ENCODE measurements at places on chromosomes 7 and 10. TPM values are rescaled to one million over a fixed set of nuclear protein-coding genes. Genes with fewer than 3 reads are reported as not detected.
A peak's percentile ranks its signal among the peaks of the same experiment; 100 is the strongest.

DNA sequence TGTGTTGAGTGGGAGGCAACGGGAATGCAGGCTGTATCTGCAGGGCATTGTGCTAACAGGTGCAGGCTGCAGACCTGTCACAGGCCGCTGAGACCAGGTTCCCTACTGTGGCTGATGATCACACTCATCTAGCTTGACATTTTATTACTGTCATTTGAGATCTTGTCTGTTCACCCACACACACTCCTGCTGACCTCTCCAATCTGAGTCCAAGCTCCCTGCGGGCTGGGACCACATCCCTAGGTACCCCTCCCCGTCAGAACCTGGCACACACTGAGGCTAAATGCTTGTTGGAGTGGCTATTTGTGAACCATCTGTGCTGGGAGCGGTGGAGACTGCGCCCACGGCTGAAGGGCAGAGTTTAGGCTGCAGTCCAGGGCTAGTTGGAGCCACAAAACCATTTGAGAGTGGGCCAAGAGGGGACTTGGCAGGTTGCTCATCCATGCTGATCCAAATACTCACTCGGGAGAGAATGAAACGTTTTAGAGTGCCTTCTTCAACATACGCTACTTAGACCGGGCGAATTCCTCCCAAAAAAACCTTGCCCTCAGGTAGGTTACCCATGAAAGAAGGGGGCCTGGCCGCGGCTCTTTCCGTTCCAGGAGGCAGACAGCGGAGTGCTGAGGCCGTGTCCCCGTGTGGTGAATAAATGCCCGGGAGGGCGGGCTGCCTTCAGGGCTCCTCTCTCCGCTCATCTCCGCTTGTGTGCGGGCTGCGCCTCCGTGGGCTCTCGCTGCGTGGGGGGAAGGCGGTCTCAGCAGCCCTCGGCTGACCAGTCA lies 164.4 kb downstream of the RGS10 start:
- no peak overlapping the region for H3K27ac ChIP-seq
- H3K4me3 ChIP-seq: no peak overlapping the region
- no peaks in the 10 kb centered on the region for H3K27me3 ChIP-seq

DNA sequence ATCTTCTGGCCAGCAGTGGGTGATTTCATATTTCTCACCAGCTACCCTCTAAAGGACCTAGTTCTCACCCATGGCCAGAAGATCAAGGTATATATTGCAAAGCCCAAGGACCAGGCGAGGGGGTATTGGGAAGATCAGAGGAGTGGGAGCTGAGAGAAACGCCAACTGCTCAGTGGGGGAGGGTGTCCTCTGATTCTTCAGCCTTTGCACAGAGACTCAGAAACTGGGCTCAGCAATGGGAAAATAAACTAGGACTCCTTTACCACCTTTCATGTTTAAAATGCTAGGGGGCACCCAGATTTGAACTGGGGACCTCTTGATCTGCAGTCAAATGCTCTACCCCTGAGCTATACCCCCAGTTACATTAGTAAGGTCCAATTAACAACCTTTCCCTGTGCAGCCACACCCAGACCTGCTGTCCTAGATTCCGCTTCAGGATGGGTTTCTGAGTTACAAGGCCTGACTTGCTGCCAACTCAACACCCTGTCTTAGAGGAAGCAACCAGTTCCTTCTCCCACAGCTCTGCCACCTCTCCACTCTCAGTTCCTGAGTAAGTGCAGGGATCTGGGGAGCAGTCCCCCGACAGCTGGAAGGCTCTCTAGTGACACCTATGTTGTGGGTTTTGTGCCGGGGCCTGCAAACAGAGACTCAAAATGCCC lies 93.5 kb downstream of the ZNF783 start:
- no peak overlapping the region for H3K27ac ChIP-seq
- H3K27me3 ChIP-seq: no peaks in the 10 kb centered on the region
- peak overlapping the region; percentile 79 for H3K4me3 ChIP-seq
- H3K36me3 ChIP-seq: no peaks in the 10 kb centered on the region

DNA sequence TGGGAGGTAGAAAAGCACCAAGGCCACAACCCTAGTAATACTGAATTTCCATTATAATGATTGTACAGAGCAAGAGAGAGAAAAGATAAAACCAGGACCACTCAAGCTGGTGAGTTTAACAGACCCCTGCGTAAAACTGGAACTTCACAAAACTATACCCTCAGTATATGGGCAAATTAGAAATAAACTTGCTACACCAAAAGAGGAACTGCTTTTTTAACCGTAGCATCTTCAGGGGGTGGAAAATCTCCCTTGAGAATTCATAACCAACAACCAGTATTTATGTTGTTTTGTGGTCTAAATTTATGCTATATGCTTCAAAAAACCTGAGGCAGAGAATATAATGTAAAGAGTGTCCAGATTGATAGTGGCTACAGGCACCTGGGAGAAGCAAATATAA lies 171.2 kb downstream of the SGMS1 start:
- H3K4me3 ChIP-seq: no peak overlapping the region
- no peak for DNase-seq
- H3K27me3 ChIP-seq: no peaks in the 10 kb centered on the region
- H3K27ac ChIP-seq: no peak overlapping the region
- no peaks in the 10 kb centered on the region for H3K4me1 ChIP-seq
- no peaks in the 10 kb centered on the region for H3K36me3 ChIP-seq

- H3K27ac ChIP-seq: no peak overlapping the region
- H3K36me3 ChIP-seq: no peaks in the 10 kb centered on the region
- H3K27me3 ChIP-seq: no peaks in the 10 kb centered on the region
- DNase-seq: no peak
Measured at GRCh38 chr7:133645884-133646391, 393.1 kb downstream of the EXOC4 start.

Gene GRM8
- 1.2 TPM for total RNA-seq

DNA sequence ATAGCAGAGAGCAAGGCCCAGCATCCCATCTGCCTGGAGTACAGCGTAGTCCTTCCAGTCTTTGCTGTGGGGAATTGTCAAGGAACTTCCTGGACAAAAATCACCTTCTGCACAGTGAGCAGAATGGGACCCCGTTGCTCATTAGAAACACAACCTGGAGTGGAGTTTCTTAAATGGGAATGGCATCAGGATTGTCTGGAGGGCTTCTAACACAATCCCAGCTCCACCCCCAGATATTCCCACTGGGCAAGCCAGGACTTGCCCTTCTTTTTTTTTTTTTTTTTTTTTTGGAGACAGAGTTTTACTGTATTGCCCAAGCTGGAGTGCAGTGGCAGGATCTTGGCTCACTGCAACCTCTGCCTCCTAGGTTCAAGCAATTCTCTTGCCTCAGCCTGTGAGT lies 356.4 kb downstream of the GALNT17 start:
- no peaks in the 10 kb centered on the region for H3K4me1 ChIP-seq
- no peak overlapping the region for H3K4me3 ChIP-seq
- H3K36me3 ChIP-seq: peaks cover 37% of the 10 kb centered on the region
- no peaks in the 10 kb centered on the region for H3K27me3 ChIP-seq
- DNase-seq: peak; percentile 39

Gene LIPJ
- not detected for total RNA-seq

Gene SDK1
- 8.4 TPM for total RNA-seq

DNA sequence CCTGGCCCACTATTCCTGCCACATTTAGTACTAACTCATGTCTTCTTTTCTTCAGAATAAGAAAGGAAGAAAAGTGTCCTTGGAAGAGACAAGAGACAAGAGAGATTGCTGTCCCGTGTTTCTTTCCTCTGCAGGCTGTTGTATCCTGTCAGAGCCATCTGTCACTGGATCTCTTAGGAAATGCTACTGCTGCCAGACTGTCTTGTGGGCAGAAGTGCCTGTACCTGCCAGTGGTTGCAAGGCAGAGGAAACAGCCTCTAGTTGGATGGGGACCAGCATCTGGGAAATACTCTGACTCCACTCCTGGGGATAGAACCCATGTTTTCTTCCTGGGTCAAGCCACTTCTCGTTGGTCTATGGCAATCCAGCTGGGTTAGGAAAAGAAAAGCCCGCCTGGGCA lies 16.7 kb upstream of the MAP3K8 start:
- H3K27me3 ChIP-seq: no peaks in the 10 kb centered on the region
- DNase-seq: no peak
- H3K27ac ChIP-seq: no peak overlapping the region
- no peaks in the 10 kb centered on the region for H3K36me3 ChIP-seq

Gene POLL
- total RNA-seq: 30.4 TPM

DNA sequence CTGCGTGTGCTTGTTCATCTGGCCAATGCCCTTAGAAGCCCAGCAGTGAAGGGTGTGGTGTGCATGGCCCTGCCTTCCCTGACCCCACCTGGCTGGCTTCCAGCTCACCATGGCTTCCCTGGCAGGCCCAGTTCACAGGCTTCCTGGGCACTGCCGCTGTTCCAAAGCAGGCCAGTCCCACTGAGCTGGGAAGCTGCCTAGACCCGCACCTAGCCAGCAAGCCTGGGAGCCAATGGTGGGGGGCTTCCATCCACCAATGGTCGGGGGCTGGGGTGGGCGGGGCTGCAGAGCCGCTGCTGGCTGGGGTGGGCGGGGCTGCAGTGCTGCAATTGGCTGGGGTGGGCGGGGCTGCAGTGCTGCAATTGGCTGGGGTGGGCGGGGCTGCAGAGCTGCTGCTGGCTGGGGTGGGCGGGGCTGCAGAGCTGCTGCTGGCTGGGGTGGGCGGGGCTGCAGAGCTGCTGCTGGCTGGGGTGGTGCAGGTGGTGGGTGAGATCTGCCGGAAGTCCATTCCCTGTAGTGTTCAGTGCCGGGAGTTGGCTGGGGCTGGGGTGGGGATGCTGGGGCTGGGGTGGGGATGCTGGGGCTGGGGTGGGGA lies 12.4 kb downstream of the CALY start:
- no peaks in the 10 kb centered on the region for H3K4me1 ChIP-seq
- no peak overlapping the region for H3K27ac ChIP-seq
- H3K36me3 ChIP-seq: no peaks in the 10 kb centered on the region

Gene ARPC1B
- 56.3 TPM for total RNA-seq

Gene PFKFB3
- 36.8 TPM for total RNA-seq

GRCh38 chr7:12493863-12494686 lies 76.4 kb upstream of the SCIN start:
- no peak overlapping the region for H3K27ac ChIP-seq
- H3K4me1 ChIP-seq: peaks cover 2% of the 10 kb centered on the region
- peaks cover 4% of the 10 kb centered on the region for H3K36me3 ChIP-seq
- no peak for DNase-seq
- no peak overlapping the region for H3K4me3 ChIP-seq

DNA sequence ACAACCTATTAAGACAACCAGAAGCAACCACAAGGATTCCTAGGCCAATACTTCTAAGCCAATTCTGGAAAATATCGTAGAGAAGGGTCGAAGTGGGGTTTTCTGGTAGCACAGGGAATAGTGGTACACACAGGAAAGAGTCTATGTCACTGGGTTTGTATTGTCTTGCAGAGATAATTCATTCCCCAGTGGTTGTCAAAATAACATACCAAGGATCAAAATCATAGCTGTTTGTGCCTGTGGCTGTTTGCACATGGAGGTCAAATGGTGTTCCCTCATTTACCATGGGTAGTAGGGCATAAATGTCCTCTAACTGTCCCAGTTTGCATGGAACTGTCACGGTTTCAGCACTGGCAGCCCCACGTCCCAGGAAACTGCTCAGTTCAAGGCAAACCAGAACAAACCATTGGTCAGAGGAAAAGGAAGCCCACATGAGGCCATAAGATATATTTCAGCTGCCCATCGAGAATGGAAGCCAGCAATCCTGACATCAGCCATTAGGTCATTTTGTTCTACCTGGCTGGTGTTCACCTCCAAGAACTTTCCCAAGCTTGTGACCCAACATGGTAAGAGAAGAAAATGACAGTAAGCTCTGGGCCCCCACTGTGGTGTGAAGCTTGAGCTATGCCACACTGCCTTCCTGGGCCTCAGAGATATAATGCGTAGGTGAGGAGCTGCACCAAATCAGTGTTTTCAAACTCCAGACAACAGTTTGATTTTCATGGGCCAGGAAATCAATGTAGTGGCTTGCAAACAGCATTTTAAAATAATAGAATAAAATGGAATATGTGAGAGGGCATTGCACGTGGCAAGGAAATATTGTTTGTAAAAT lies 53.9 kb upstream of the NFE2L3 start:
- H3K27ac ChIP-seq: no peak overlapping the region
- H3K27me3 ChIP-seq: no peaks in the 10 kb centered on the region
- peaks cover 6% of the 10 kb centered on the region for H3K4me1 ChIP-seq
- H3K4me3 ChIP-seq: no peak overlapping the region
- no peaks in the 10 kb centered on the region for H3K36me3 ChIP-seq

DNA sequence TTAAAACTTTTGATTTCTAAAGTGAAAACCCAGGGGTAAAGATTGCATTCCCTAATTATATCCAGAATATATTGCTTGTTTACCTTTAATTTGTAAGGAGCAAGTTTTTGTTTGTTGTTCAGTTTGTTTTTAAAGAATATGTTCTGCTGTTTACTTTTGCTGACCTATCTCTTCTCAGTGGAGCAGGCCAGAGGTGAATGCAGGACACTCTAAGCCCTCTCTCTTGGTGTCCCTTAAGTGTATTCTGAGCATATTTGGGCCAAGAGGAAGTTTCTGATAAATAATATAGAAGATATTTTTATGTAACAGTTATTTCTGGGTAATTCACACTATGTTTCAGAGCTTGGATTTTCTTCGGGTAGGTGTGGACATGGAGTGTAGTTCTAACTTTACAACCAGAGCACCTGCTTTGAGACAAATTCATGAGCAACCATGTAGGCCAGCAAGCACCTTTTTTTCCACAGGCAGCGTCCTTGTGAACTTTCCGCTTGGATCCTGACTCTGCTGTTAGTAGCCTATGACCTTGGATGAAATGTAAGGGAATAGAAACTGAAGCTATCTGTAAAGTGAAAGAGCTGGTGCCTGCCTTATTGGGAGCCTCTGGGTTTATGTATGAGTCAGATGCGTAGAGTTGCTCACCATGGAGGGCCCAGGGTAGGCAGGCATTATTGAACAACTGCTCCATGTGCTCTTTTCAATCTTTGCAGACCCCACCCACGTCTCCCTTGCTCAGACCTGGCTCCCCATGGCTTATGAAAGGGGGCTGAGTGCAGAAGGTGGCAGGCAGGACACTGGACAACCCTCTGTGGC lies 16.1 kb downstream of the OGDH start:
- H3K27me3 ChIP-seq: no peaks in the 10 kb centered on the region
- H3K36me3 ChIP-seq: peaks cover 17% of the 10 kb centered on the region
- H3K4me1 ChIP-seq: no peaks in the 10 kb centered on the region
- no peak for DNase-seq
- H3K27ac ChIP-seq: no peak overlapping the region

DNA sequence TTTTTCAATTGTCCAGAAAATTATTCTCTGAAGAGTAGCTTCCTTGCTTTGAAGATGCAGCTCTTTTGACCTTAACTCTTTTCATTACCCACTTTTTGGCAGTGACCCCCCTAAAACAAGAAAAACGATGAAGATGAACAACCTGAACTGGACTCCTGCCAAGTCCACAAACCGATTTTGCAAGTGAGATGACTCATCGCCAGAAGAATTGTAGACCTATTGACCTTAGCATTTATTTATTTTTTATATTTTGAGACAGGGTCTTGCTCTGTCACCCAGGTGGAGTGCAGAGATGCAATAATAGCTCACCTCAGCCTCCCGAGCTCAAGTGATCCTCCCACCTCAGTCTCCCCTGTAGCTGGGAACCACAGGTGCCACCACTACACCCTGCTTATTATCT lies 859.2 kb downstream of the GATA3 start:
- H3K4me3 ChIP-seq: no peak overlapping the region
- DNase-seq: no peak
- H3K4me1 ChIP-seq: no peaks in the 10 kb centered on the region
- H3K27me3 ChIP-seq: no peaks in the 10 kb centered on the region
- no peak overlapping the region for H3K27ac ChIP-seq
- no peaks in the 10 kb centered on the region for H3K36me3 ChIP-seq
